CD8-positive, alpha-beta T cell (primary cell): ENCODE measurements at places on chromosomes 1 and 21.

DNA sequence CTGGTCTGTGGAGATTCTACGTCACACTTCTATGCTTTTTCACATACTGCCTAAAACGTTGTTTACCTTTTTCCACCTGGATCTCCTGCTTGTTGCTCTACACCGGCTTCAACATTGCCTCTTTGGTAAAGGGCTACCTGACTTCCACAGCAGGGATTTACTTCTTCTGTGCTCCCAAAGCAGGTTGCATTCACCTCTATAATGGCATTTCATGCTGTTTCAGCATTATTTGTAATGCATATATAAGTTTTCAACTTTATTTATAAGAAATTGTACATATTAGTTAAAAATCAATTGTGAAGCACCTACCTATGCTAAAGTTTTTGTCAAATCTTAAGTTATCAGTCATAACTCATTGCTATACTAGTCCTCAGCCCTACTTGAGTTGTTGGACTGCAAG lies 55.4 kb downstream of the DDAH1 start:
- DNase-seq: no peak

DNA sequence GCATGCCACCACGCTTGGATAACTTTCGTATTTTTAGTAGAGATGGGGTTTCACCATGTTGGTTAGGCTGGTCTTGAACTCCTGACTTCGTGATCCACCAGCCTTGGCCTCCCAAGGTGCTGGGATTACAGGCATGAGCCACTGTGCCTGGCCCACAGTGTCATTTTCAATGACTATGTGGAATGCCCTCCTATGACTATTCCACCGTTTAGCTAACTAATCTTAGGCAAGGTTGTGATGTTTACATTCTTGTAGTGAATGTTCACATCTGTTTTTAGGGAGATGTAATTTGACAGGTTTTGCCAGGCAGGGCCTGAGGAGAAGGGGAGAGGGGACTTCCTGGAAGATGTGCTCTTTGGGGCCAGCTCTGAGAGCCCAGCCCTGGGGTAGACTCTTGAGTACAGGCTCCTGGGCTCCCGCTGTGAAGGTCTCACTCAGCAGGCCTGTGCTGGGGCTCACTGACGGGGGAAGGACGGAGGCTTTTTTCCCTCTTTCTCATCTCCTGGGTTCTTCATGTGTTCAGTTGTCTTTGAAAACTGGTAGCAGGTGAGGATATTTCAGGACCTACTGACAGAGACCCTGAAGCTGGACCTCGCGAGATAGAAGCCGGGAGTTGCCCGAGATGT lies 13.2 kb downstream of the COQ8A start:
- no peak for DNase-seq

DNA sequence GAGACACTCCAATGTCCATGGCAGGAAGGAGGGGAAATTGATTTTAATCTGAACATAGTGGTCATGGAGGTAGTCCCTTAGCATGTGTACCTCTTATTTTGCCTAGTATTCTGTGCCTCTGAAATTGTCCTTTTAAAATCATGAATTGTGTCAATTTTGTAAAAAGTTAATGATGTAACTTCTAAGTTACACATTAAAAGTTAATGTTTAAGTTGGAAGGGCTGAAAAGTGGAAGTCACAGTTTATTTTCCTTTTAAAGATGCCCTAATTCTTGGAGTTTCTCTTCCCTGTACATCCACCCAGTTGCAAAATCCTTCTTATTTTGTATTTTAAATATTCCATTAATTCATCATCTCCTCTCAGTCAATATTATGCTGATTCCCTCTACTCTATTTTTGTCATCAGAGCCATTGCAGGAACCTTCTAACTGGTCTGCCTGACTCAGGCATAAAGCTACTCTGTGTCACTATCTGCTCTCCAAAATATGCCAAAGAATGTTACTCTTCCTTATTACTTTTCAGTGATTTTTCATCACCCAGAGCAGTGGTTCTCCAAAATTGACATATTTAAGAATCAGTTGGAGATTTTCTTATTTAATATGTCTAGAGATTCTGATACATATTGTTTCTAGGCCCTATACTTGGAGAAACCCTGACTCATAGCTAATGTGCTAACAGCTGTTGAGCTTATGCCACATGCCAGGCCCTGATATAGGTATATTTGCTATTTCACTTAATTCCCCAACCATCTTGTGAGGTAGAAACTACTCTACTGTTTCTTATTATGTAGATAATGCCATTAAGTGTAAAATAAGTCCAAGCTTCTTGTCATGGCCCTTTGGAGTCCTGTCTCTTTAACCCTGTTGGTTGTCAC lies 5.1 kb downstream of the HOOK1 start:
- no peak for DNase-seq

DNA sequence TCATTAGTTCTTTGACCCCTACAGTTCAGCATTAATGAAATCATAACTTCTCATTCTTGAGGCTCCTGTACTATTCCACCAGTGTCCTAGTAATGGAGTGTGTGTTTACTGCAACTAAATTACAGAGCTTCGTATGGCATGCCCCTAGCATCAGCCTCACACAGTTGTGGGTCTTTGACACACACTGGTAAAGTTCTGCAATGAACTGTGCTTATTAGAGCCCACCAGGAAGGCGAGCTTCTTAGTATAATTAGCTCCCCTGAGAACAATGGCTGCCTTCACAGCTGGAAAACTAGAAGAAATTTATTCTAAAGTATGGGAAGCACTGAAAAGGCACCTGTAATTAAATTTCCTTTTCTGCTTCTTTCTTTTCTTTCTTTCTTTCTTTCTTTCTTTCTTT lies 251.1 kb upstream of the RGS18 start:
- no peak for DNase-seq

DNA sequence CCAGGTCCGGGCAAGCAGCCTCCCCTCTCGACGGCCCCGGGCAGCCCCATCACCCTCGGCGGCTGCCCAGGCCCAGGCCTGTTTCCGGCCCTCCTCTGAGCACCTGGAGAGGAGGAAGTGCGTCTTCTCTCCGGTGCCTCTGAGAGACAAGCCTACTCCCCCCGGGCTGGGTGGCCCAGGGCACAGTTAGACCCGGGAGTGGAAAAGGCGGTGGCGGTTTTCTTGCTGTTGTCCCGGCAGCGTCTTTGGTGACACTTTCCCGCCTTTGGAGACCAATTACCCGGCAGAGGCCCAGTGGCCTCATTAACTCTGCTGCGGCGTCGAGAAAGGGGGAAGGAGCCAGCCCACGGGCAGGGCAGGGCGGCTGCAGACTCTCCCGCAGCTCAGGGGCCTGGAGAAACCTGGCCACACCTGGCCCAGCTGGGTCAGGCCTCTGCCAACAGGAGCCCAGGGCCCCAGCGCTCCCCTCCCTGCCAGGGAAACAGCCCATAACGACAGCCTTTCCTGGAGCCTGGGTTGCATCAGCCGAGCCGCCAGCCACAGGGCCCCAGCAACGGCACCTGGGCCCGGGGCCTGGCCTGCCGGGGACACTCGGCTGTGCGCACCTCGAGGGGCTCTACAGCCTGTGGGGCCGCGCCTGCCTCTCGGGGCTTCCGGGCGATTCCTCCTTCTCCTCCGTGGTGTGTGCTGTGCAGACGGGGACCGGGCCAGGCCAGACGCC lies 28.4 kb upstream of the C1orf159 start:
- peak; percentile 45 for DNase-seq
